ENCODE measurements at places on chromosomes 1 and 21. TPM values are rescaled to one million over a fixed set of nuclear protein-coding genes. Genes with fewer than 3 reads are reported as not detected.

DNA sequence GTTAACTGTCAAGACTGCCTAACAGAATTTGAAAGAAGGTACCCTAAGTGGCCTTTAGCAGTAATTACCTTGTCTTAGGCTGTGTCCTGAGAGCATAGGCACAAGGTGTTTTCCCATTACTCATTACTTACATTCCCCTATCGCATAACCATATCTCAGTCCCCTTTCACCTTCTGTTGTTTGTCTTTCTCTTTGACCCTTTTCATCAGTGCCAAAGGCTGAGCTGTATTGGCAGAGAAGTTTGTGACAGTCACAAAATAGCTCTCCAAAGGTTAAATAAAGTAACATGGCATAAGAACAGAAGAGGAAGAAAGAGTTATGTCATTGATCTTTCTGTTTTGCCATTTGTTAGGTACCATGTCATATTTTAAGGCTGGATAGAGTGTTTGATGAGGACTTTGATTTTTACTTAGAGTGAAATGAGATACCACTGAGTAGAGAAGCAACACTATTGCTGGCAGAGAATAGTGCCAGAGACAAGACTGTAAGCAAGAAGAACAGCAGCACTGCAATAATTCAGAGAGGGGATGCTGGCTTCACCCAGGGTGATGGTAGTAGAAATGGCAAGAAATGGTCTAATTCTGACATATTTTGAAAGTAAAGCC is 497.8 kb downstream of the TTLL7 start:
- no peak for DNase-seq

COL11A1 gene
- polyA plus RNA-seq, result not detected

DNA sequence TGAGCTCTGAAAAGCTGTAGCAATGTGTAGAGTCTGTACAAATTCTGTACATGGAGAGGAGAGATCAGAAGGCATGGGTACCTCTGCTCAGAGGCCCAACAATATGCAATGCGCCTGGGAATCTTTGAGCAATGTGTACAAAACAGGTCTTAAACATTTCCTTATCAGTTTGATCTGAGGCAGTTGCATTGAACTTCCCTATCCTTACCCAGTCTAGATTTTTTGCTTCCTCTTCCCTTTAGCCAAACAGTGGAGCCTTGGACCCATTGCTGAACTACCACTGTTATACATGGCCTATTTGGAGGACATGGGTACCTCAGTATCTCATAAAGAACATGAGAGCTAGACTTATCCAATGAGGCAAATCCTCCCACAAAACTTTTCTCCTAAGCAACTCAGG is 12.6 kb upstream of the MNDA start:
- no peak for DNase-seq

ETNK2 gene
- 0.49 TPM for polyA plus RNA-seq

DNA sequence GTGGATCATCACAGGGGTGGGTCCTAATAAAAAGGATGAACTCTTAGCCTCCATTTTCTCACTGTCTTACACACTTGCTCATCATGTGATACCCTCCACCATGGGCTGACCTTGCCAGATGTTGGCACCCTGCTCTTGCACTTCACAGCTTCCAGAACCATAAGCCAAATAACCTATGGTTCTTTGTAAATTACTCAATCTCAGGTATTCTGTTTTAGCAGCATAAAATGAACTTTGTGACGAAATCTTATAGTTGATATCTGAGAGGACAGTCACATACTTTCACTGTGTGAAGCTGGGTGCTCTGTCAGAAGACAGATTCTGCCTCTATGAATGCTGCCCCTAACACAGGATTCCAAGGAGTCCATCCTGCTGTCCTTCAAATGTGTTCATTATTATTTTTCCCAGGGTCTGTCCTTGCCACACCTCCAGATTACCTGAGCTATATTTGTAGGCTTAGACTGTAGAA is 13.8 kb downstream of the DUSP10 start:
- DNase-seq, result no peak

GRCh38 chr1:10516925-10517676 is 42.4 kb downstream of the PEX14 start:
- DNase-seq, result no peak

MAN1C1 gene
- polyA plus RNA-seq, result 0.31 TPM

DNA sequence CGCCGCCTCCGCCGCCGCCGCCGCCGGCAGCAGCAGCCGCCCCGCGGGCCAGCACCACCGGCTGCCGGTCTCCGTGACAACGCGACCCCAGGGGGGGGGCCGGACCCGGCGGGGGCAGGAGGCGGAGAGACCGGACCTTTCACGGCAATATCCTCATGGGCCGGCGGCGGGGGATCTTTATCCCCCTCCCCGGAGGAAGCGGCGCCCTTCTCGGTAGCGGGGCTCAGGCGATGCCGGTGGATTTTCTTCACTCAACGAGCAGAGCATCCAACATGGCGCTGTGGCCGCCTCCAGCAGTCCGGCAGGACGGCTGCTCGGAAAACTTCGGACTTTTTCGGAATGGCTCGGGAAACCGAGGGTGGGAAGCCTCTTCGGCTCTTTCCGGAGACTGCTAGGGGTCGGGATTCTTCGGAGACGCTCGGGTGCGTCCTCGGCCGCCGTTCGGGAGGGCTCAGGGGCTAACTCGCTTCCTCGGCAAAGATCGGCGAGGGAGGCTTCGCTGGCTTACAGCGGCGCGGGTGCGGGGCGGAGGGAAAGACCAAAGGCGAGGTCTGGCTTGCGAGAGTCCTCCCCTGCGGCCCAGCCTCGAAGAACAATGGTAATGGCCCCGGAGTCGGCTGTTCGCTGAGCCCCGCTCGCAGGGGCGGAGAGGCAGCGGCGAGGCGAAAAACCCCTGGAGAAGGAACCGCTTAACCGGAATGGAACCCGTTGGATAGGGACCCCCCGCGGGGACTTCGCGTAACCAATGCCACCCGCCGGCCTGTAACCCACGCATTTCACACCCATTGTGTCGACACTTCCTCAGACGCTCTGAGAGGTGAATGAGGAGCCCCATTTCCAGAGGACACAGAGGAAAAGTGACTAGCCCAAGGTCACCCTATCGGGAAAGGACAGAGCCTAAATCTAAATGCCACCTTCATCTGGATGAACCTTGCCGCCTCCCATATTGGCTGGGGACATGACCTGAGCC is at the start of gene EIF4G3:
TSS of gene EIF4G3 (minus strand) at position 312 of the 970 bp plus-strand sequence. CDS start 174,155 bp downstream, outside the sequence.
- peak; percentile 99 for DNase-seq

DNA sequence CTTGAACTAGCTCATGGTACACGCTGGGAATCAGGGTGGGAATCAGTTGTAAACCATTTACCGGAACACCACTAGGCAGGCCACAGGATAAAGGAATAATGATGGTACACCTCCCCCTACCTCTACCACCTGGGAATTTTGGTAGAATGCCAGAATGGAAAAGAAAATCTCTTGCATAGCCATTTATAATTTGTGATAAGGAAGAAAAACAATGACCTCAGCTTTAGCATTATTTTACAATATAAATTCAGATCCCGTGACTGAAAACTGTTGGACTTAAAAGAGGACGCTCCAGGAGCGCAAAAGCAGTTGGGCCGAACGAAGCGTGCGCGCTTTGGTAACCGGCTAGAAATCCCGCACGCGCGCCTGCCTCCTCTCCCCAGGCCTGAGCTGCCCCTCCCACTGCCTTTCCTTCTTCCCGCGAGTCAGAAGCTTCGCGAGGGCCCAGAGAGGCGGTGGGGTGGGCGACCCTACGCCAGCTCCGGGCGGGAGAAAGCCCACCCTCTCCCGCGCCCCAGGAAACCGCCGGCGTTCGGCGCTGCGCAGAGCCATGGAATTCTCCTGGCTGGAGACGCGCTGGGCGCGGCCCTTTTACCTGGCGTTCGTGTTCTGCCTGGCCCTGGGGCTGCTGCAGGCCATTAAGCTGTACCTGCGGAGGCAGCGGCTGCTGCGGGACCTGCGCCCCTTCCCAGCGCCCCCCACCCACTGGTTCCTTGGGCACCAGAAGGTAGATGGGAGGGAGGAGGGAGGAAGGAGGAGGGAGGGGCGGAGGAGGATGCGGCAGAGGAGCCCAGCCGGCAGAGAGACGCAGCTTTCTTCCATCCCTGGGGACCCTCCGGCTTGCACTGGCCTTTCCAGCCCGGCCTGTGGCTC is at the start of gene CYP4X1:
TSS of gene CYP4X1 (plus strand) at position 402 of the 873 bp plus-strand sequence. CDS start at position 551, 149 bp downstream.
- DNase-seq, result no peak

CFAP107 gene
- polyA plus RNA-seq, result not detected

GRCh38 chr1:225770561-225771248 is 6.9 kb upstream of the SRP9 start:
- DNase-seq, result no peak

Data from B cell (primary cell).